ENCODE measurements at places on chromosomes 5 and 9. TPM values are rescaled to one million over a fixed set of nuclear protein-coding genes. Genes with fewer than 3 reads are reported as not detected.

The PKN3 gene
- 4.7 TPM for total RNA-seq

- DNase-seq, result no peak
Observed at GRCh38 chr5:146336197-146336596, 2.4 kb upstream of the POU4F3 start.

The NOXA1 gene
- total RNA-seq, result 7.3 TPM

DNA sequence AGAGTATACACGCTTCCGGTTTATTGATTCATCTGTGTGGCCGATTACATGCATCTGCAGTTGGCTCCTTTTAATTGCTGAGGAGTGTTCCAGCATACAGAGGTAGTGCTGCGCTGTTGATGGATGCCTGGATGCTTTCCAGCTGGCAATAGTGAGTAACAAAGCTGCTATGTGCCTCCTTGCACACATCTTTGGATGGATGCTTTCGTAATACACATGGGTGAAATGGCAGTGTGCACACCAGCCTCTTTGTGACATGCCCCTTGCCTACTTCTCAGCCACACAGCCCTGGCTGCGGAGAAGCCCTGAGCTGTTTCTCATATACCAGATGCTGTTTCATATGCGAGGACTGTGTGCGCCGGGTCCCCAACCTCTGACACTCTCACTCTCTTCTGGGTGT lies 151.0 kb downstream of the GADD45G start:
- DNase-seq, result no peak

- DNase-seq, result no peak
Observed at GRCh38 chr9:105554042-105554441, 3.9 kb upstream of the FKTN start.

The CCDC152 gene
- total RNA-seq, result 0.26 TPM
